ENCODE measurements at places on chromosomes 11 and 22.

DNA sequence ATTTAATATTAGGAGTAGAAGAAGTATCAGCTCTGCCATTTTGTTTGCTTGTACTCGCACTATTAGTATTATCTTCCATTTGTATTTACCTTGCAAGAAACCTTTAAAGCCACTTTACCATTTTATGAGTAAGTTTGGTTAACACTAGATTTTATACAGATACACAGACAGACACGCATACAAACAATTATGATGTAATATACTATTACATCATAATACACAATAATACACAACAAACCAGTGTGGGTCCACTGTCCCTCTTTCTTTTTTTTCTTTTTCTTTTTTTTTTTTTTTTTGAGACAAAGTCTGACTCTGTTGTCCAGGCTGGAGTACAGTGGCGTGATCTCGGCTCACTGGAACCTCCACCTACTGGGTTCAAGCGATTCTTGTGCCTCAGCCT, 170.3 kb upstream of the NARS2 start:
- DNase-seq = no peak

- no peak for DNase-seq
Measured at GRCh38 chr22:17106785-17107546, 14.2 kb downstream of the TMEM121B start.

DNA sequence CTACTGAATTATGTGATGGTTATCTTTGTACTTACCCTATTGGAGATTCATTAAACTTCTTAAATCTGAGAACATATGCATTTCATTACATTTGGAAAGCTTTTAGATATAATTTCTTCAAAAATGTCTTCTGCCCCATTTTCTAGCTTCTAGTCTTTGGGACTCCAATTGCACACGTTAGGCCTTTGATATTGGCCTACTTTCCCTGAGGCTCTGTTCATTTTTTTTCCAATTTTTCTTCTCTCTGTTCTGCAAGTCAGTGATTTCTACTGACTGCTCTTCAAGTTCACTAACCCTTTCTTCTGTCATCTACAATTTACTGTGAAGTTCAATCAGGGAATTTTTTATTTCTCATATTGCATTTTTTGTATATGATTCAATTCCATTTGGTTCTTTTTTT, 43.0 kb downstream of the FZD4 start:
- DNase-seq = no peak

GRCh38 chr11:45280449-45280848, 5.7 kb downstream of the SYT13 start:
- DNase-seq = no peak

DNA sequence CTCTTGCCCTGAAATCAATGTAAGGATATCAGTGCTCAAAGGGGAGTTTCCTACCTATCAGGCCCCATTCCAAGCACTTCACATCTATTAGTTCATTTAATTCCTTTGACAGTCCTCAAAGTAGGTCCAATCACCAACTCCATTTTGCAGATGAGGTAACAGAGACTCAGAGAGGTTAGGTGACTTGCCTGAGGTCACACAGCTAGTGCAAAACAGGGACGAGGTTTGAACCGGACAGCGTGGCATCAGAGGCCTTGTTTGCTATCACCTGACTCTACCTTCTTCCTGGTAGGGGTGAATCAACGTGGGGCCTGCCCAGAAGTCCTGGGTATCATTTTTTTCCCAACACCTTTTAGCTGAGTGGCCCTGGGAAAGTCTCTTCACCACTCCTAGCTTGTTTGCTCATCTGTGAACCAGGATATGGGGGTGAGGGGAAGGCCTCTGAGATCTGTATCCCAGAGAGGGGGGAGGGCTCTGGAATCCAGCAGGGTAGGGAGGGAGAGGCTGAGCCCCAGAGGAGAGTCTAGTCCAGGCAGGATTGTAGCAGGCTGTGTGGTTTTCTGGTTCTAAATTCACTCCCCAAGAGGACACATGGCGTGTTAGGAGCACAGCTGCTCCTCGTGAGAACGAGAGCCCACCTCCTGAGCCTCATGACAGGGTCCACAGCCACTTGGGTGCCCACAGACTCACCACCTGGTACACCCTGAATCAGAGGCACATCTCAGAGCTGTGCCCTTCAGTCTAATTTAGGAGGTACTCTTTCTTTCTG, 174.7 kb downstream of the MN1 start:
- no peak for DNase-seq

GRCh38 chr22:18078329-18079041, 695 bp downstream of the PEX26 start:
- no peak for DNase-seq

GRCh38 chr22:45421349-45422055, 8.0 kb downstream of the RIBC2 start:
- DNase-seq = no peak

DNA sequence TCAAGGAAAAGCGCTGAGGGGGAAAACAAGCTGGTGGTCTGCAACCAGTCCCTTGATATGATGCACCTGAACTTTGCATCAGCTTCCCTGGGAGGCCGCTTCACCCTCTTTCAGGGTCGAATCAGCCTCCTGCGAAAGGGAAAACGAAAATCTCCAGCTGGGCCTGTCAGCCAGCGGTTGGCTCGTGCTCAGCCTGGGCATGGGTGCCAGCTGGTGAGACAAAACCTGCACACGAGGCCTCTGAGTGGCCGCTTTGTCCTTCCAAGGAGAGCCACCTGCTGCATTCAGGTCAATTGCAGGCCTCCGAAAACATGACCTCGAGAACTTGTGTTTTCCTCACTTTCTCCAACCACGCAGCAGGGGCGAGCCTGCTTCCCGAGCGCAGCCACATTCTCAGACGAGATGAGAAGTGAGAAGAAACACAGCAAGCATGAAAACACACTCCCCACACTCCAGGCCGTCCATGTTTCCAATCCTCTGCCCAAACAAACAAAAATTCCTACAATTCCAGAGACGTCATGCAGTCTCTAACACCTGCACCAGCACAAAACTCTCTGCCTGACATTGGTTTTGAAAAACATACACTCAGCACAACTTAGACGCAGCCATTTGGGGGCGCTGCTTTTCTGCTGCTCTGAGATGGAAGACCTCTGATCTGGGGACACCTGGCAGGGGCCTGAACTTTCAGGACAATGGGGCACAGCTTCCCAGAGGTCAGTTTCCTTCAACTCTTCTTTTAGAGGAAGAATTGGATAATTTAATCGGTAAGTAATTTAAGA, 77.1 kb downstream of the DHCR7 start:
- DNase-seq = no peak

DNA sequence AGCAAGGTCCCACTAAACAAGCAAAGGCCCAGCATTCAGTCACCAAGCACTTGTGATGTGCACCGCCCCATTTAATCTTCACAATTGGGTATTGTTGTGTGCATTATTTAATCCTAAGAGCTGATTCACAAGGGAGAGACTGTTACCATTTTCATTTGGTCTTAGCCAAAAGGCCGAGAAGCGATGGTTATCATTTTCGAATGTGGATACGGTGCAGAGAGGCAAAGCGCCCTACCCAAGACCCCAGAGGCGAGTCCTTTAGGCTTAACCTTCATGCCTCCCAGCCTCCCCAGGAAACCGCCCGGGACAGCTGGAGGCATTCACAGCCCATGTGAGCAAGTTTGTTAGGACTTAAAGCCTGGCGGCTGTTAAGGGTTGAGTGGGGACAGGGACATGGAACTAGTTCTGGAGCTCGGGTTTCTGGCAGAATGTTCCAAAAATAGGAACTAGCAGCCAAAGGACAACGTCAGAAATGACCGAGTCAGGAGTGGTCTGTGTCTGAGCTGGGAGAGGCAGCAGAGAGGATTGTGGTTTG, 13.0 kb upstream of the UPK3A start:
- no peak for DNase-seq

DNA sequence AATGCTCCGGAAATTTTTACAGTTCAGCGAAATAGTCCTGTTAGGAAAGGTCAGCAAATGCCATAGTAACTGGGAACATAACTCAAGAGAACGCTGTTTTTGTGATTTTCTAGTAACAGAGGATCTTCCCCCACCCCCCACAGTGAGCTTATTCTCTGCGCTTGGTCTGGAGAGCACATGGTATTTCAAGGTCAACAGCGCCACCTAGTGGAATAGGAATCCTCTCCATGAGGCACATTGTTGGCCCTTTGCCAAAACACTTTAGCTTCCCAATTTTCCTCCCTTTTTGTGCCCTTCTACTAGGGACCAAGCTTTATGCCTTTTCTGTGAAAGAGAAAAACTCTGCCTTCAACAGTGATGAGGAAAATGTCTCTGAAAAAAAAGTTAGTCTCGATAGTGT, 13.2 kb upstream of the OR4C12 start:
- no peak for DNase-seq

- DNase-seq = peak; percentile 26
Measured at GRCh38 chr11:2272946-2273280, 2.5 kb upstream of the ASCL2 start.

DNA sequence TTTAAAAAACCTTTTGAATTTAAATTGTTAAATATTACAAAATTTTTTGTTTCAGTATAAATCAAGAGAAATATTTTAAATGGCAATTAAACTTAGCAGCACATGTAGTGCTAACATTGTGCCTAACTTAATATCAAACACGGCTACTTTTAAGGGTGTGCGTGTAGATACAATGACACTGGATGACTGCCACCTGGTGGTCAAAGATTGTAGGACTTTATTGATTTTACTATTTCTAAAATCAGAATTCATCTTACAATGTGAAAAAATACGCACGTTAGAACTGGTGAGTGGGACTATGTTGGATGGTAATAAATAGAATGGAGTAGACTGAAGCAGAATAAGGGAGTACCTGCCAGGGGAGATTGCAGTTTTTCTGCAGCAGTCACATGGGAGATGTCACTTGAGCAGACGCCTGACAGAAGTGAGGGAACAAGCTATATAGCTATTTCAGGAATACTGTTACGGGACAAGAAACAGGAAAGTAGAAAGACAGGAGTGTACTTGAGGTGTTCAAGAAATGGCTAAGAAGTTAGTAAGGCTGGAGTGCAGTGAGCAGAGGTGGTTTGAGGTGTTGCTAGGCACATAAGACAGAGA, 52.9 kb downstream of the UVRAG start:
- peak; percentile 39 for DNase-seq

GRCh38 chr22:29679316-29679715, 40.5 kb upstream of the CABP7 start:
- no peak for DNase-seq

GRCh38 chr11:3121931-3122774, 43.0 kb downstream of the OSBPL5 start:
- DNase-seq = no peak

DNA sequence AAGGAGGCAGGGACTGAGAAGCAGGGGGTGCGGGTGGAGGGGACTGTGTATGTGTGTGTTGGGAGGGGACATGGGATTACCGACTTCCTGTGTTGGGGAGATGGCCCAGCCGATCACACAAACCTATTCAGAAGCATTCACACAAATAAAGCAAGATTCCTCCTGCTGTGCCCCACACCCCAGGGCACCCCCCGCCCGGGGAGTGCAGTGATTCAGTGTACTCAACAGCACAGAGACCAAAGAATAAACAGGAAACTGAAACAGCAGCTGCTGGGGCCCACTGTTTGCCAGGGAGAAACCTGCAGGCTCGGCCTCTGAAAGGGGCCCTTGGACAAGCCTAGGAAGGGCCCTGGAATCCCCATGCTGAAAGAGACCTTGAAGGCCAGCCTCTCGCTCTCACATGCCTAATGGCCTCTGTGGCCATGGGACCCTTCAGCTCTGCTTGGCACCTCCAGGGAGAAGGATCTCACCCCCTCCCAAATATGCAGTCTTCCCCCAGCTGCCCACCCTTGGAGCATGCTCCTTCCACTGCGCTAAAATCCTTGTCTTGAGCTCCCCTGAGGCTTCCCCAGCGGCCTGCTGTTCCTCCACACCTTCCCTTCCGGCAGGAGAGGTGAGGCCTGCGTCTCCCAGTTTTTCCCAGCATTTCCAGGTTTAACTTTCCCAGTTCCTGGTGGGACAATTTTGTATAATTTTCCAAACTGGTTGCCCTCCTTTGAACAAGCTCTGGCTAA, 72.9 kb downstream of the CSNK2A3 start:
- no peak for DNase-seq

DNA sequence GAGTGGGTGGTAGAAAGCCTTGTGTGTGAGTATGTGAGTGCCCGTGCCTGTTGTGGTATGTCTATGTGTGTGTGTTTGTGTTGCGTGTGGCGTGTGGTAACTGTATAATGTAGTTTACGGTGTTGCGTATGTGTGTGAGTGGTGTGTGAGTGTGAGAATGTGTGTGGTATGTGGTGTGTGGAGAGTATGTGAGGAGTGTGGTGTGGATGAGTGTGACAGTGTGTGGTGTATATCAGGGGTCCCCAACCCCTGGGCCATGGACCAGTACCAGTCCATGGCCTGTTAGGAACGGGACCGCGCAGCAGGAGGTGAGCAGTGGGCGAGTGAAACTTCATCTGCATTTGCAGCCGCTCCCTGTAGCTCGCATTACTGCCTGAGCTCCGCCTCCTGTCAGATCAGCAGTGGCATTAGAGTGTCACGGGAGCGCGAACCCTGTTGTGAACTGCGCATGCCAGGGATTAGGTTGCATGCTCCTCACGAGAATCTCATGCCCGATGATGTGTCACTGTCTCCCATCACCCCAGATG, 5.7 kb downstream of the UPK3A start:
- DNase-seq = no peak

DNA sequence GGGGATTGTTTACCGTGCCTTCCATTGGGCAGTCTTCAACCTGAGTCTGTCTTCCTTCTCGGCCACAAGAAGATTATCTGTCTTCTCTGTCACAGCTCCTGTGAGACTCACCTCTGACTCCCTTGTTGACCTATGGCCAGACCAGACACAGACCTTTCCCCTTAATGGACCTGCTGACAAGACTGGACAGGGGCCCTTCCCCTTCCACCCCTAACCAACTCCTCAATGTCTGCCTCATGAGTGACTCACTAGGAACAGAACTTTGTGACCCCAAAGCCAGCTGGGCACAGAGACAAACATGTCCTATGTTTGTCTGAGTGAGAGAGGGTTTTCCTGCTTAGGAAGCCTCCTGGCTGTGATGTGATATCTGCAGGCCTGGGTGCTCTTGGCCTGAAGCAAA, 405.0 kb downstream of the BRD1 start:
- DNase-seq = no peak

GRCh38 chr11:85823816-85824215, 12.9 kb upstream of the SYTL2 start:
- no peak for DNase-seq

DNA sequence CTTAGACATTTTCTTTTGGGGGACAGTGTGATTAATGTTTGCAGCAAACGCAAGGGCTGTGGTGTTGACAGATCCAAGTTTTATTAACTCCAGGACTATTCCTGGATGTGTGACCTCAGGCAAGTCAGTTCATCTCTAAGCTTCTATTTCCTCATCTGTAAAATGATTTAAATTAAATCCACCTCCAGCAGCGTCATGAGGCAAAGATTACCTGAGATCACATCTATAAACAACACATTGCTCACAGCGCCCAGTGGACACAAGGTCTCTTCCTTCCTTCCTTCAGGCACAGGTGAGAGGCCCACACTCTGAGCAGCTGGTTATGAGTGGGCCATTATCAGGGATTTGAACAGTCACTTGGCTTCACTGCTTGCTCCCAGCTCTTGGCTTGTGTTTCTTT, 111.2 kb upstream of the RASSF10 start:
- no peak for DNase-seq

- DNase-seq = no peak
Measured at GRCh38 chr11:116631201-116631600, 141.6 kb downstream of the BUD13 start.

- DNase-seq = no peak
Measured at GRCh38 chr22:44359496-44360110, 46.9 kb upstream of the SHISAL1 start.

GRCh38 chr22:24108073-24108472, 73.2 kb upstream of the SUSD2 start:
- no peak for DNase-seq
